Stimulated activated CD4-positive, alpha-beta T cell treated with anti-CD3 and anti-CD28 coated beads, Interleukin-1b, Interleukin-23, amount 100 ng/mL, for 24 hours (primary cell): ENCODE measurements at places on chromosomes 2 and 18.

- DNase-seq = no peak
Observed at GRCh38 chr18:69718912-69719547, 228.6 kb downstream of the CD226 start.

DNA sequence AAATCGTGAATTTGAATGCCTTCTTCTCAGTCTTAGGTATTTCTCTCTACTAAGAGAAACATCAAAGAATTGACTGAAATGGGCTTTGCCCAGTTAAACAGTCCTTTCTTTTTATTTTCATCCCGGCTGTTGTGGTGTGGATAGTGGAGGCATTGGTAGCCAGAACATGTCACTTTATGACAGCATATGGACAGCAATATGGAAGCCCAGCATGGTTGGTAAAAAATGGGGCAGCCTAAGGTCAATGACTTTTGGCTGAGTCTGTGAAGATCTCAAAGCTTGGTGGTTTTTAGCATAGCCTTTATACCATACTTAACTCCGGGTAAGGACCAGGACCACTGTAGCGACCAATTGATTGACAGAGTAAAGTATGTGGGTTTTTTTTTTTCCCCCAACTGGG, 3.2 kb downstream of the CERS6 start:
- no peak for DNase-seq

- no peak for DNase-seq
Observed at GRCh38 chr2:199979398-199979797, 24.0 kb downstream of the MAIP1 start.

DNA sequence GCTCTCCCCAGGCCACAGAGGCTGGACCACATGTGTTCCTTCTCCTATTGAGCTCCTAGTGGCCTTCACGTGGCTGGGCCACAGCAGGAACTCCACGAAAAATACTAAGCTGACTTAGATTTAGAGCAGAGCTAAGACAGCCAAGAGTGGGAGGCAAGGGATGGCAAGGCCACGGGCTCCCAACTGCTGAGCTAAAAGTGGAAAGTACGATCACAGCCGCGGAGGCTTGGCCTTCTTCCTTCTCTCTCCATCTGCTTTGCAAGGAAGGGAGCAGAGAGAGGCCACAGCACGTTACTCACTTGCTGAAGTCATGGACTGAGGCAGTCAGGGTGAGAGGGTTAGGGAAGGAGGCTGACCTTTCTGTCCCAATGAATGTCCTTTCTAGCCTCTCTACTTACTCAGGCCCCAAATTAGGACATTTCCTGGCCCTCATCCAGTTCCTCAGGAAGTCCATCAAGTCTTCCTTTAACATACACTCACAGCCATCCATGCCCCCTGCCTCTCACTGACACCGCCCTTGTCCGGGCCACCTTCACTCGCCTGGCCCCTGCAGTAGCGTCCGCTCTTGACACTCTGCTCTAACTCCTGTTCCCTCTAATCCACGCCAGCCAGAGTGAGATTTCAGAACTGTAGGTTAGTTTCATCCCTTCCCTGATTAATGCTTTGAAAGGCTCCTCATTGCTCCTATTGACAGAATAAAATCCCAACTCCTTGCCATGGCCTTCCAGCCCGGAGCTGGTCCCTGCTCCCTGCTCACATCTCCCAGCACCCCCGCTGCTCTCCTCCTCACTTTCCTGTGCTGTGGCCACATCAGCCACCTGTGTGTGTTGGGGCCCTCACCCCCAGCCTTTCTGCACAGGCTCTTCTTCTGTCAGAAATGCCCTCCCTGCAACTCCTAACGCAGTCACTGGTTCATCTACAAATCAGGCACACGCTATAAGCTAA, 204.2 kb downstream of the CYP26B1 start:
- no peak for DNase-seq

- no peak for DNase-seq
Observed at GRCh38 chr2:15189216-15189615, 371.9 kb downstream of the NBAS start.

GRCh38 chr2:54557601-54558187, 101.6 kb downstream of the SPTBN1 start:
- no peak for DNase-seq

DNA sequence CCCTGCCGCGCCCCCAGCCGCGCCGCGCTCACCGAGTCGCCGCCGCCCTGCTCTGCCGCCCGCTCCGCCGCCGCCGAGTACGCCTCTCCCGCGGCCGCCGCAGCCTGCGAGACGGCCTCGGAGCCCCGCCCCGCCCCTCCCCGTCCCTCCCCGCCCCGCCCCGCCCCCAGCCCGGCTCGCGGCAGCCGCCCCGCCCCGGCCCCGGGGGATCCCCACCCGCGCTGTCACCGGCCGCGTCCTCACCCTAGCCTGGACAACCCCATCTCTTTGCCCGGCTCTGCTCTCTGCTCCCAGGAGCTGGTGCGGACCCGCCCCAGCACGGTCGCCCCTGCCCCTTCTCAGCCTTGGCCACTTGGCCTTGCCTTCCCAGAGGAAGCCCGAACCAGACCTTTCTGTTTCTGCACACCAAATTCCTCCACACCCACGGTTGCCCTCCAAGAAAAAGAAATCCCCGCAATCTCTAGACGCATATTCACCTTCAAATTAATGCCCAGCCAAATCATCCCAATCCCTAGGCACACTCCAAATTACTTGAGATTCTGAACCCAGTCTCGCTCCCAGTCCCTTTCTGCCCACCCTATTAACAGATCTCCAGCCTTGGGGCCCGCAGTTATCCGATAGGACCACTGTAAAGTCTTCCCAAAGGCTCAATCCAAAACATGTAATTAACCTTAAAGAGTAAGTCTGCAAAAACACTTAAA, at the start of gene CYRIA:
CYRIA (minus strand) TSS at position 87 of the 701 bp plus-strand sequence. CDS start 77,715 bp downstream, outside the sequence.
- peak; percentile 20 for DNase-seq

GRCh38 chr2:239717319-239717675, 307.8 kb downstream of the NDUFA10 start:
- DNase-seq = no peak
